ENCODE measurements at places on chromosomes 3 and 15. TPM values are rescaled to one million over a fixed set of nuclear protein-coding genes. Genes with fewer than 3 reads are reported as not detected.

Gene IQCH
- total RNA-seq = 1.00 TPM

Gene RETNLB
- total RNA-seq = not detected

Gene TMEM44
- total RNA-seq = 14.5 TPM

Gene CHRM5
- total RNA-seq = not detected

Gene GALNT15
- 0.28 TPM for total RNA-seq

DNA sequence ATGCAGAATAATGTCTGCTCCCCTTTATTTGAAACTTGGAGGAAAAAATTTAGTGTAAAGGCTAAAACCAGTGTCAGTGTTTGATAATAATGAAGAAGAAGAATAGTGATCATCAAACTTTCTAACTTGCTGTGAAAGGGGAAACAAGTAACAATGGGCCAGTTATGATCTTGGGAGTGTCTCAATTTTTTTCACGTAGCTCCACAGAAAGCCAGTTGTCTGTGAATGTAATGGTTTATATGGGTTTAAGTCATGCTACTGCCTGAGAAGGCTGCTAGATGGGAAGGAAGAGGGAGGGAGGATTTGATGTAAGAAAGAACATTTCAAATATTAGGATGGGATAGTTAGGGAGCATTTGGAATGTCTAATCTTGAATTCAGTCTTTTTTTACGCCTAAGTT, 21.1 kb upstream of the SSR3 start:
- H3K36me3 ChIP-seq = no peaks in the 10 kb centered on the region
- H3K27ac ChIP-seq = no peak overlapping the region
- H3K27me3 ChIP-seq = peaks cover 4% of the 10 kb centered on the region
- no peak overlapping the region for H3K4me3 ChIP-seq

- no peak for DNase-seq
- H3K4me3 ChIP-seq = no peak overlapping the region
- H3K27ac ChIP-seq = no peak overlapping the region
- peaks cover 9% of the 10 kb centered on the region for H3K4me1 ChIP-seq
- peaks cover 11% of the 10 kb centered on the region for H3K36me3 ChIP-seq
- H3K27me3 ChIP-seq = no peaks in the 10 kb centered on the region
These were observed 5.1 kb upstream of the SCG5 start for GRCh38 chr15:32636410-32636809.

GRCh38 chr3:106135451-106136160, 266.8 kb upstream of the CBLB start:
- no peaks in the 10 kb centered on the region for H3K36me3 ChIP-seq
- no peak overlapping the region for H3K4me3 ChIP-seq
- H3K27ac ChIP-seq = no peak overlapping the region
- H3K27me3 ChIP-seq = no peaks in the 10 kb centered on the region
- H3K4me1 ChIP-seq = peaks cover 10% of the 10 kb centered on the region

DNA sequence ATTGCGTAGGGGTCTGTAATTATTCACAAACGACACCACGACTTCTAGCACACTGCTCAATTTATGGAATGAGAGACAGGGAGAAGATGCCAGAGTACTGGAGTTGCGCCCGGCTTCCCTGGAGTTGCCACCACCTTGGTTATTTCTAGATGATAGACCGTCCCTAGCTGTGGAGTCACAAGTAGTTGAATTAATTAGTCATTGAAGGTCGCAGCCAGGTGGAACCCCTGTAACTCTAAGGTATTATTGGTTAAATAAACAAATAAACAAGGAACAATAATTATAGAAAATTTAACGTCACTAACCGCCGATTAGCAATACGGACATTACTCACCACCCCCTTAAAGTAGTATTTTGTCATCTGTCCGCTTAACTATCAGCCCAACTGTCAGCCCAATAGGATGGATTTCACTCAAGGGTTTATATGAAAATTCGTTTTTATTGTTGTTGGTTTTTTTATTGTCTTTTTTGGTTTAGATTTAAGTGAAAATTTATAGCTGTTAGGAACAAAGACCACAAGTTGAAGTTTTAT, 911 bp upstream of the AZI2 start:
- no peaks in the 10 kb centered on the region for H3K27me3 ChIP-seq
- peaks cover 45% of the 10 kb centered on the region for H3K4me1 ChIP-seq
- H3K27ac ChIP-seq = peak overlapping the region; percentile 100
- H3K36me3 ChIP-seq = peaks cover 8% of the 10 kb centered on the region
- peak overlapping the region; percentile 88 for H3K4me3 ChIP-seq
- no peak for DNase-seq

DNA sequence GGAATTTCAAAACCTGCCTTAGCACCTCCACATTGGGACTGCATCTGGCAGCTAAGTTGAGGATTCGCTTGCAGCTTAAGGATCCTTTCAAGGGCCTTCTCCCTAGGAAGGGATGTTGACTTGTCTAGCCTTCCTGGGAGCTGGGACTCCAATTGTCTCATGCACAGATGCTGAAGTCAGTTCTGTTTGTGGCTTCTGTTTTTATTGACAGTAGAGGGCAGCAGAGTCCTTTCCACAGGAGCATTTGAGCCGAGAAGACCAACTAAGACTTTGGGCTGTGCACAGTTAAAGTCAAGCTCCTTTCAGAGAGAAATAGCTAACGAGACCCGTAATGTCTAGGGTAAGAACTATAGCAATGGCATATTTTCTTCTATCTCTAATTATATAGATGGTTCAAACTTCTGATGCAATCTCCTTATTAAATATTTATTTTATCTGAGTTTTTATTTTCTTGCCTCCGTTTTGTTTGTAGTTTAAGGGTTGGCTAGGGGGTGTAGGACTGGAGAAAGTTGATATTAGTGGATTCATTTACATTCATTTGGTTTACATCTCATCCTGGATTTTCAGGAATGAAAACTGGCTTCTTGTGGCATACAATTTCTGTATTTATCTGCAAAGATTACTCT, 59.7 kb upstream of the KBTBD8 start:
- DNase-seq = no peak
- no peaks in the 10 kb centered on the region for H3K4me1 ChIP-seq
- no peak overlapping the region for H3K27ac ChIP-seq
- H3K27me3 ChIP-seq = peaks cover 32% of the 10 kb centered on the region

DNA sequence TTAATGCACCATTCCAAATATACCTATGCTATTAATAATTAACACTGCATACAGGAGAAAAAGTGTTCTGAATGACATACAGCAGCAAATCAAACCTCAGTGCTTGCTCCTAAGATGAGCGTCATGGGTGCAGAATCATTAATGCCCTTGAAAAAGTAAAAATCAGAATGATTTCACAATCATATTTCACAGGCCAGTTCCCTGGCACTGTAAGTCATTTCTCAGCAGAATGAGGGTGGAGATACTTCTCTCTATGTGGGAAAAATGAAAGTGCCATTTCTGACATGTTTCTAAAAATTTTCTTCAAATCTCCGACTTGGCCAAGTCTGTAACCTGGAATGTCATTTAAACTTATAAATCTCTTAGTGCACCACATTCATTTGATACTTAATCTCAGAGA, 549.8 kb upstream of the AGTR1 start:
- peak overlapping the region; percentile 60 for H3K27ac ChIP-seq
- peaks cover 31% of the 10 kb centered on the region for H3K4me1 ChIP-seq
- H3K36me3 ChIP-seq = no peaks in the 10 kb centered on the region
- no peaks in the 10 kb centered on the region for H3K27me3 ChIP-seq
- H3K4me3 ChIP-seq = no peak overlapping the region
- no peak for DNase-seq

- H3K36me3 ChIP-seq = peaks cover 13% of the 10 kb centered on the region
- H3K27me3 ChIP-seq = no peaks in the 10 kb centered on the region
- peak overlapping the region; percentile 67 for H3K27ac ChIP-seq
- no peak overlapping the region for H3K4me3 ChIP-seq
- DNase-seq = no peak
These were observed 121.9 kb downstream of the ATP10A start for GRCh38 chr15:25741256-25741580.

- DNase-seq = no peak
- H3K27ac ChIP-seq = no peak overlapping the region
- H3K4me1 ChIP-seq = peaks cover 3% of the 10 kb centered on the region
- no peak overlapping the region for H3K4me3 ChIP-seq
- H3K36me3 ChIP-seq = no peaks in the 10 kb centered on the region
These were observed 23.9 kb upstream of the SLTM start for GRCh38 chr15:58957101-58957973.

Measured in chondrocyte (in vitro differentiated cells).